ENCODE measurements at places on chromosomes 11 and 22.

DNA sequence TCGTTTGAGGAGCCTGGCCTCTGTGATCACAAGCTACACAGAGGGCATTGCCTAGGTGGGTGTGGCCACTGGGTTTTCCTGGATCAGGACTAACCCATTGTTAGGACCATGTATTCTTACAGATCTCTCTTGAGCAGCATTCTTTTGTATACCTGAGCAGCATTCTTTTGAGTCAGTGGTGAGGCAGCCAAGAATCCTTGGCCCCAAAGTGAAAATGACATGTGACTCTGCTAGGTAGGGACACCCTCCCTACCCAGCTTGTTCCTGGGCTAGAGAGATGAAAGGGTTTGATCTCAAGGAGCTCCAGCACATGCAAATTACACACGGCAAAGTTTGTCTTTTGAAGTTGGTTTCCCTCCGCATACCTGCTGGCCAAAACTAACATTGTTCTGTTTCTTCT is 55.0 kb upstream of the HORMAD2 start:
- no peak for DNase-seq

GRCh38 chr22:35204807-35205775 is 52.2 kb upstream of the HMGXB4 start:
- no peak for DNase-seq

DNA sequence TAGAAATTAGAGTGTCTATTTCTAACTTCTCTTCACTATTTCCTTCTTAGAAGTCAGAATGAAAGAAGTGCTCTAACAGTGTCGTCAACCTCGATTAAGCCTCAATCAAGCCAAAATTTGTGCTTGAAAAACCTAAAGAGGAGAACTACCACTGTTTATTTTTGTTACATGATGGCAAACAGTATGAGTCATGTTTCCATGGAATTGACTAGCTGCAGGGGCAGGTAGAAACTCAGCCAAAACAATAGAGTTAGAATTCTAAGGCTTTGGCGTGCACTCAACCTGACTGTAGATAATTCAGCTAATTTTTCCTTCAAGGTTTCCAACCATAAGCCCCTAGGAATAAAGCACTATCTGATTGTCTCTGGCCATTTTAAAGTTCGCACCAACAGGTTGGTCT is 415.9 kb downstream of the ETS1 start:
- no peak for DNase-seq

DNA sequence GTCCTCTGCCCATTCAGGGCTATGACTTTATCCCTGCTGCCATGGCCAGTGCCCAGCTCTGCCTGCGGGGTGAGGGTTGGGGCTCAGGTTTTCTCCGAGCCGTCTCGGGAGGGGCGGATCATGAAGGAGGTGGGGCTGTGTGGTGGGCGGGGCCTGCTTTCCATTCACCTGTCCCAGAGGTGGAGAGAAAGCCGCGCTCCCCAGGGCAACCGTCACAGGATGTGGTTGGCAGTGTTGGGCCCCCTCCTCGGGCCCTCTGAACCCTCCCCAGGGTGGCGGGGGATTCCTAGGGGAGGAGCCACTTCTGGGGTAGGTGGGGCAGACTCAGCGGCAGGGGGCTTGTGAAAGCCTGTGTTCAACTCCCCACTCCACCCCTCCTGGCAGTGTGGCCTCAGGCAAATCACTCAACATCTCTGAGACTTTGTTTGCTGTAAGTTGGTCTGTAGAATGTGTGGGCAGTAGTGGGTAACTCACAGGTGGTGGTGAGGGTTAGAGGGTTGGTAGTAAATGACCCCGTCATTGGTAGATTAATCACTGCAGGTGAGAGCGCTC is 50.3 kb downstream of the CD6 start:
- DNase-seq: peak; percentile 89

GRCh38 chr11:110121204-110121603 is 28.0 kb downstream of the ZC3H12C start:
- no peak for DNase-seq

- no peak for DNase-seq
Observed at GRCh38 chr11:118663381-118663780, 16.1 kb downstream of the TREH start.

GRCh38 chr22:48084041-48084728 is 1321.7 kb downstream of the TBC1D22A start:
- no peak for DNase-seq

DNA sequence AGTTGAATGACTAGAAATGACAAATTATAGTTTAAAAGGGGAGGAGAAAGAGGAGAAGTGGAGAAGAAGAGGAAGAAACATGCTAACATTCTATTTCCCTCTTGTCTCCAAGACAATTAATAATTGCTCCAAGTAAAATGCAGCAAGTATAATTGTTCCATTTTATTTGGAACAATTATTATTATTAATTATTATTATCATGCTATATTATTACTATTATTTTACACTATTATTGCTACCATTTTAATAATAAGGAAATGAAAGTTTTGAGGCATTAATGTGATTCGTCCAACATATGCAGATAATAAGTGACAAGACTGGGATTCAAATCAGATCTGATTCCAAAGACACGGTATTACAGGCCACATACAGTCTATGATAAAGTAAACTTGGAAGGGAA is 293.6 kb upstream of the ZC3H12C start:
- no peak for DNase-seq

GRCh38 chr11:89347071-89347470 is 144.1 kb downstream of the NOX4 start:
- no peak for DNase-seq

DNA sequence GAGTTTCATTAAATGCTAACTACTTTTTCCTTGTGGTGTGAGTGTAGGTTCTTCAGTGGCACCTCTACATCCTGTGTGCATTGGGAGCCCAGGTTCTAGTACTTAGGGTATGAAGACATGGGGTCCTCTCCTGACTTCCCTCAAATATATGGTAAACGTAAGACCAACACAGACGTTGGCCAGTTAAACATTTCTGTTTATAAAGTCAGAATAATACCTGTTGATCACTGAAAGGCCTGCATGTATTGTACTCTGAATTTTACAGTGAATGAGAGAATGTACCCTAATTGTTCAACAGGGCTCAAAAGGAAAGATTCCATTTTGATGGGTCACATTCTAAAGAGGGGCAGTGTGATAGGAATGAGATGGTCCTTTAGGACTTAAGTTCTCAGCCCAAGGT is 3.2 kb downstream of the RPL27A start:
- DNase-seq: no peak

DNA sequence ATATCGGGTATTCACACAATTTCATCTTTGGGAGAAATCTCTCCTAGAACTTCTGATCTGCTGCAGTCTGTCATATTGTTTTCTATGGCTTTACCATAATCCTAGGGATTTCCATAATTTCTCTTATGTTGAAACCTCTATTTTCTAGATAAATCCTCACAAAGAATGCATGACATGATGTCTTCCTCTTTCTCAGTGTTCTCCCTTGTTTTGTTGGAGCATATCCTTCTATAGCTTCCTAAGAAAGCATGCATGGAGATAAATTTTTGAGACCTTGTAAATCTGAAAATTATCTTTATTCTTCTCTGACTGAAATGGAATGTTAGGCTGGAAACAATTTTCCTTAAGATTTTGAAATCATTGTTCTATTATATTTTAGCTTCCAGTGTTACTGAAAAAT is 115.5 kb downstream of the WNT11 start:
- DNase-seq: no peak

Data from T-helper 17 cell (primary cell).